ENCODE measurements at places on chromosomes 13 and 19.

- peak; percentile 74 for DNase-seq
Observed at GRCh38 chr19:16778796-16779411, 50.3 kb upstream of the SIN3B start.

DNA sequence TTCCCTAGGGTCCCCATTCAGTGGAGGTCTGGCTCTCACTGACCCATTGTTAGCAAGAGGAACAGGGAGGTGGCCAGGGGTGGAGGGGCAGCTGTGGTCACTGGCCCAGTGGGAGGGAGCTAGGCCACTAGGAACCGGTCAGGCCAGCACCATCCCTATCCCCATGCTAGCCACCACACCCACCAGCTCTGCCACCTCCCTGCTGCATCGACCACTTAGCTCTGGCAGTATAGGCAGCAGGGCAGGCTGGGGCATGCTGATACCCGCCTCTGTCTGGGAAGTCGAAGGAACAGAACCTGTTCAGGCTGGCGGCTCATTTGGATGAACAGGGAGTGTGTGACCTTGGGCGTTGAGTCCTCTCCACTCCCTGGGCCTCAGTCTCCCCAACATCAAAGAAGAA is 4.7 kb downstream of the PPP1R13L start:
- no peak for DNase-seq

GRCh38 chr13:78712831-78713230 is 53.9 kb upstream of the OBI1 start:
- DNase-seq = no peak

DNA sequence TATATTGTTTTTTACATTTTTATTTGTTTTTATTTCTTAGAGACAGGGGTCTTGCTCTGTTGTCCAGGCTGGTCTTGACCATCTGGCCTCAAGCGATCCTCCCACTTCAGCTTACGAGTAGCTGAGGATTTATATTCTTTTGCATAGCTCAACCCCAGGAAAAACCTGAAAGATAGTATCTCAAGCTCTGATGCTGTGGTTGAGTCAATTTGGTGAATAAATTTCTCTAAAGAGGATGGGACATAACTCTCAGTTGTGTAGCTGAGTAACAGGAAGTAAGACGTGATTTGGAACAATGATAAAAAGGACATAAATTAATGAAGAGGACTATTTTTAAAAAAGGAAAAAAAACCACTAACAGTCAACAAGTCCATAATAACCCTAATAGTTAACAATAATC is 79.8 kb upstream of the TNFSF11 start:
- DNase-seq = no peak

GRCh38 chr19:55080121-55080967 is 4.7 kb downstream of the EPS8L1 start:
- DNase-seq = peak; percentile 60

DNA sequence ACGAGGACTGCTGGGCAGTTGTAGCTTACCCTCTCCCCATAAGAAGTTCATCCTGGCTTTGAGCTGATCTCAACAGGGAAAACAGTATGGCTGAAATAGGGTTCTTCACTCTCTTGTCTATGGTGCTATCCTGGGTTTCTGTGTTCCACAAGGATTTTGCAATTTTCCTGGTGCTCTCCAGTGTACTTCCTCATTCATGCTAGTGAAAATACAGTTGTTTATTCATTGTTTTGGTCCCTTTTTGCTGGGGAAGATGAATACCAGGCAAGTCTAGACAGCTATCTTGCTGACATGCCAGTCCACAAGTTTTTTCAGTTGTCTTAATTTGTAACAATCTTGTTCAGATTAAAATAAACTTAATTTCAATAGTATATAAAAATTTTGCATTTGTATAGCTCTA is 306.5 kb downstream of the DLEU7 start:
- DNase-seq = no peak

- no peak for DNase-seq
Observed at GRCh38 chr13:19252381-19252780, 70.8 kb upstream of the TUBA3C start.

DNA sequence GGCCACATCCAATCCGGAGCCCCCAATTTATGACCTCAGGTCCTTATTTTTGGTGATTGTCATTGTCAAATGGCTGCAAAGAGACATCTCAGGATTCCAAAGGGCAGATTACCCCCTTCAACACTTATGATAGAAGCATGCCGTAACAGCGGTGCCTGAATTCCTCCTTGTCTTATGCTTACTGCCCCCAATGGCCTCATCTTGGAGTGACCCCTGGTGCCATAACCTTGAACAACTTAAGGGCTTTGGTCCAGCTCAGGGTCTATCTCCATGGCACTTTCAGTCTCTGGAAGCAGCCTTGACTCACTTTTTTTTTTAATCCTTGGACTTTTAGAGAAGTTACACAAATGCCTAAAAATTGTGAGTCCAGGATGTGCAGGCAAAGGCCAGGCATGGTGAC is 171.6 kb upstream of the ZNF507 start:
- no peak for DNase-seq

GRCh38 chr13:99389520-99390304 is 82.5 kb upstream of the GPR183 start:
- no peak for DNase-seq

GRCh38 chr19:4061178-4061682 is 5.5 kb downstream of the ZBTB7A start:
- no peak for DNase-seq

- no peak for DNase-seq
Observed at GRCh38 chr19:28019901-28020300, 1193.0 kb downstream of the UQCRFS1 start.

DNA sequence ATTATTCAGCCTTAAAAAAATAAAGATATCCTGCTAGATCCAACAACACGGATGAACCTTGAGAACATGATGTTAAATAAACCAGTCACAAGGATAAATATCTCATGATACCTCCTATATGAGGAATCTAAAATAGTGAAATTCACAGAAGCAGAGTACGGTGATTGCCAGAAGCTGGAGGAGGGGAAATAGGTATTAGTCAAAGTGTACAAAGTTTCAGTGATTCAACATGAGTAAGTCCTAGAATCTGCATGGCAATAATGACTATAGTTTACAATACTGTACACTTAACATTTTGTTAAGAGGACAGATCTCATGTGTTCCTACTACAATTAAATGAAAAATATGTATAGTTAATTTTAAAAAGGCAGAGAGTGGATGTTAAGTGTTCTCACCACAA is 206.6 kb upstream of the SLC10A2 start:
- DNase-seq = no peak

DNA sequence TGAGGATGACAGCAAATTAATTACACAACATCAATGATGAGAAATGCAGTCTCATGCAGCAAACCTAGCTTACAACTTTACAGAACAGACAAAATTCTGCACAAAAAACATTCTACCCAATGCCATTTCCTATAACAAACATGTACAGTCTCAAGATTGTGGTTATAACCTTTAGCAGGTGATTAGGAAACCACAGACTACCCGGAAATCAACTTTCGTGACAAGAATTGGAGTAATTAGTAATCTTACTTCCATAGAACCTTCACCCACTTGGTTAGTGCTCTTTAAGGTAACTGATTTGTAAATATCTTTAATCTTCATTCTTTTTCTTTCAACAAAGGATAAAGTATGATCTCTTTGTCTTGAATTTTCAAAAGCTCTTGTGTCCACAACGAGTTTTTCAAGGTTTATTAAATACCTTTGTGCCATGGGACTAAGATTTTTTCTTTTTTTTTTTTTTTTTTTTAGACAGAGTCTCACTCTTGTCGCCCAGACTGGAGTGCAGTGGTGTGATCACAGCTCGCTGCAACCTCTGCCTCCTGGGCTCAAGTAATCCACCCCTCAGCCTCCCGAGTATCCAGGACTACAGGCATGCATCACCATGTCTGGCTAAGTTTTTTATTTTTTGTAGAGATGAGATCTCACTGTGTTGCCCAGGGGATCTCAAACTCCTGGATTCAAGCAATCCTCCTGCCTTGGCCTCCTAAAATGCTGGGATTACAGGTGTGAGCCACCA is 78.8 kb downstream of the MAP4K1 start:
- no peak for DNase-seq

DNA sequence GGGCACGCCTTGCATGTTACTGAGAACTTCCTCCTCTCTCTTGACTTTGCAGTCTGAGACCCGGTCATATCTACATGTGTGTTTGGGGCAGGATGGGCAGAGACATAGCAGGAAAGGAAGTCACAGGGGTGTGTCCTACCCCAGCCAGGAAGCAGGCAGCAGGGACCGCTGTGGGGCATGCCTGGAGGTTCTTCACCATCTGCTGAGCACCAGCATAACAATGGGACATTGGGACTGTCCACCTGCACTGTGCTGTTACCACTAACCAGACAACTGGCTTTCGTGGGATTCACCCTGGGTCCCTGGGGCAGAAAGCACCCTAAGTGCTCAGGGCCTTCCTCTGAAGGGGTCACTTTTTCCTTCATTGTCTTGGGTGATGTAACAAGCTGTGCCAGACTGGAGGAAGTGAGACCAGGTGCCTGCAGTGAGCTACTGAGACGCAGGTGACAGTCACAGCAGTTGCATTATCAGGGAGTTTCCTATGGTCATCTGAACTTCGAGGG is 2.6 kb upstream of the HAUS5 start:
- no peak for DNase-seq

DNA sequence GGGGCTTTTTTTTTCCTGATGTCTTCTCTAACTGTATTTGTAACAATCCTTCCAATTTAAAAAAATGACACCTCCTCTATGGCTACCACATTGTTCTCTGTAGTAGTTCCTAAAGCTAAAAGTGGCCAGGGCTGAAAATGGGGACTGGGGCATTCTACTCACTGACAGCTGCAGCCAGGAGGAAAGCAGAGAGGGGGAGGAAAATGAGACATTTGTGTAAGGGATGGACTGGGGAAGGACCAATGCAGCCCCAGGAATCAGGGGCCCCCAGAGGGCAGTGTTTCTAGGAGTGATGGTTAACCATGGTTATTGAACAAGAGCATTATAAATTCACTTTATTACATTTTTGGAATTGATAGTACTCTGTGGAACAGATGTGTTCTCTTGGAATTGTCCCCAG is 34.3 kb upstream of the C1QTNF9 start:
- no peak for DNase-seq

DNA sequence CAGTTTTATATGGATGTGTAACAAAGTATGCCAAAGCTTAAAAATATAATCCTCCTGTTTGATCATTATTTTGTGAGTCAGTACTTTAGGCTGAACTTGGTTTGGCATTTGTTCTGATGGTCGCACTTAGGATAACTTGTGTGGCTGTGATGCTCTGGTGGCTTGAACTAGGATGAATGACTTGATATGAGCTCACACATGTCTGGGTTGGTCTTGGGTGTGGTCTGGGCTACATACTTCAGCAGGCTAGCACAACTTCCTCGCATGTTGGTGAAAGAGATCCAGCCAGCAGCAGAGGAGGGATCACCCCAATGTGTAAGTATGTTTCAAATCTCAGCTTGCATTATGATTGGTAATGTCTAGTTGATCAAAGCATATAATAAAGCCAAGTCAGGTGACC is 969.1 kb upstream of the PCDH9 start:
- DNase-seq = no peak

- DNase-seq = no peak
Observed at GRCh38 chr13:26228096-26228495, 6.0 kb upstream of the RNF6 start.

DNA sequence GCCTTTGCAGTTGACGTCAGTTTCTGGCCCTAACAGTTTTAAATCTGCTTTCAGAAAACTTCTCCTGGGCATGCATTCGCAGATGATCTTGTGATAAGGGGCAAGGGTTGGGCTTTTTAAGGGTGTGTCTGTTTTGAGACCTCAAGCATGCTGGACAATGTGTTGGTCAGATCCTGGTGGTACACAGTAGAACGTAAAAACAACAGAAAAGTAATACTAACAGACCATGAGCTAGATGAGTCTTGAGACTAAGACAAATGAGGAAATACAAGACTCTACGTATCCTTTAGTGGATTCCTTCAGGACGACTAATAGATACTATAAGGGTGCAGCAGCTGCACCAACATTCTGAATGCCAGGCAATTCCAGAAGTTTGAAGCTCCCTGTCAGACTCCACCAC is 237.6 kb downstream of the DNAJC15 start:
- no peak for DNase-seq

GRCh38 chr13:73693215-73693614 is 441.0 kb downstream of the KLF12 start:
- no peak for DNase-seq

DNA sequence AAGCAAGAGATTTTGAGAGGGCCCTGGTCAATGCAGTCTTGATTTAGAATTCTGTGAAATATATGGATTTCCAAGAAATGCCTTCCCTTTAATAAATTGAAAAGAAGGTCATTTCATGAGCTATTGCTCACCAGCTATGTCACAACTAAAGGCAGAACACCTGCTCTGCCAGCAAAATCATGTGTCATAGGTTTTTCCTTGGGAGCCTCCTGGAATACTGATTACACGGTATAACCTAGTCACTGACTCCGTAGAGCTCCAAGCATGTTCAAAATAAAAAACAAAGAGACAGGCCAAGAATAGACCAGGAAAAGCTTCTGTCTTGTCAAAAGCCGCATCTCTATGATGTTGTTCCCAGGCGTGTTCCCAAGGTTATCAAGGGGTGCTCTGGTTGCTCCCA is 45.5 kb downstream of the HSPH1 start:
- DNase-seq = no peak

GRCh38 chr13:94550062-94550738 is 45.8 kb downstream of the TGDS start:
- peak; percentile 5 for DNase-seq

DNA sequence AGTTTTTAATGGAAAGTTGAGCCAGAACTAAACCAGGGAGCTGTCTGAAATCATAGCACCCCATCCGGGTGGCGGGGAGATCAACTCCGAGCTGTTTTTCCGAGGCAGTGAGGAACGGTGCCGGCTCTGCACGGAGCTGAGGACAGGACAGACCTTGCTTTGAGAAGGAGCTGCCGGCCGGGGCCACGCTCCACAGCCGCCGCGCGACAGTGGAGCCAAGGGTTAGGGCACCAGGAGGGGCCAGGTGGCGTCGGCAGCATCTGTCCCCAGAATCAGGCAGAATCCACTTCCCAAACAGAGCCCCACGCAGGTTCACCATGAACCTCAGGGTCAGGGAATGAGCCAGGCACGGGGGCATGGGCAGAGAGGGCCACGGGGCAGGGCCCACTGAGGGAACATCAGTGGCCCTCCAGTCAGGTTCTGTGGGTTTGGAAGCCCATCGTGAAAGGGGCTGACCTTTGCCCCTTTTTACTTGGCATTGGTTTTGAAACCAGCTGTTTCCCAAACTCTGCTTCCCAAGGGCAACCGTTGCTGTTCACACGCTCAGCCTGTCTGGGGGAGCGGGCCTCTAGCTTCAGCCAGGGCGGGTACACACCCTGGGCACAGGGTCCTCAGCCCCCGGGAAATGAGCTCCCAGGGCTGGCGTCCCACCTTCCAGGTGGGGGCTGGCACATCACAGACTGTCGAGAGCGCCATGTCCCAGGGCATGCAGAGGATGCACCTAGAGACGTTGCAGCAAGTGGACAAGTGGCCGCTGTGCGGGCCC is 18.1 kb downstream of the PEX11G start:
- DNase-seq = no peak

GRCh38 chr19:43634872-43635560 is 4.6 kb downstream of the CADM4 start:
- no peak for DNase-seq

All from H4 (cell line).